ENCODE measurements at places on chromosomes 12 and 14.

- no peak for DNase-seq
These were observed 102.1 kb downstream of the MYRFL start for GRCh38 chr12:69927164-69927563.

- DNase-seq = no peak
These were observed 214.4 kb upstream of the DIO2 start for GRCh38 chr14:80425686-80426085.

GRCh38 chr12:70366581-70367257, 629 bp downstream of the KCNMB4 start:
- peak; percentile 60 for DNase-seq

DNA sequence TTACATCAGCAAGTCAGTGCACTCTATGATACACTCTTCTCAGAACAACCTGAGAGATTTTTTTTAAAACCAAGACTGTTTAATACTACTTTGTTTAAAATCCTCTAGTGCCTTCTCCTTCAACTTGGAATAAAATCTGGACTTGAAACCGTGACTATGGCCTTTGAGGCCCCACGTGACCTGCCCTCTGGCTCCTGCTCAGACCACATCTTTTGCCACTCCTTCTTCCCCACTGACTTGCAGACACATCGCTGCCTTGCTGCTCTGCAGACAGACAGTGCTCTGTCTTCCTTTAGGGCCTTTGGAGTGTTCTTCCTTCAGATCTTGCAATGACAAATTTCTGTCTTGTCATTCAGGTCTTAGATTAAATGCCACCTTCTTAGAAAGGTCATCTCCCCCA, 48.5 kb downstream of the TTC8 start:
- no peak for DNase-seq

- DNase-seq = no peak
These were observed 38.9 kb downstream of the KCNC2 start for GRCh38 chr12:75170640-75171185.

GRCh38 chr12:76195920-76196319, 111.4 kb upstream of the NAP1L1 start:
- no peak for DNase-seq

- no peak for DNase-seq
These were observed 90.9 kb downstream of the ACTN1 start for GRCh38 chr14:68888025-68888850.

GRCh38 chr12:130706885-130707570, 9.1 kb downstream of the RIMBP2 start:
- DNase-seq = no peak

DNA sequence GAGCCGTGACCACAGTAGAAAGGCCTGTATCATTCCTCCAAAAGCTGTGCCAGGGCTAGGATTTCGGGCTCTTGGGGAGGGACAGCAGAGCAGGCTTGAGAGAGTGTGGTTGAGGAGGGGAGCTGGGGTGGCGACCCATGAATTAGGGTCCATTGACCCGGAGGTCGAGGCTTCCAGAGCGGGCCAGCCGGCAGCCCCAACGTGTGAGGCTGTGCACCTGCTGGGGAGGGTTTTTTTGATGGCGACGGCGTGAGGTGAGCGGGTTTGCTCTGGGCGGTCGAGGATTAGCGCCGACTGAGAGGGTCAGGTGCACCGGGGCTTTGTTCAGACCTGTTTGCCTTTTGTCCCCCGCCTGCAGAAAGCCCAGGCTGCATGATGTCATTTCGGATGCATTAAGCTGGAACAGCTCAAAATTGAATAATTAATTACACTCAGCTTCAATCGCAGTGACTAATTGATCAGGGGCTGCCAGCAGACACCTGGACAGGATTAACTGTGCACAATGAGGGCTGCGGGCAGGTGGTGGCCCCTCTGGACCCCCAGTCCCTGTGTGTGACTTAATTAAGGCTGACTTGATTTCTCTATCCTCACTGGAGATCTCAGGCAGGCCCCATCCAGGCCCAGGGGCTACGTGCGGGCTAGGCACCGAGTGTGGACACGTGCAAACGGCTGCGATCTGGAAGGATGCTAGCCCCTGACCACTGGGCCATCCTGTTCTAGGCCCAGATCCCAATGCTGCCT, 42.1 kb upstream of the MEG3 start:
- no peak for DNase-seq

DNA sequence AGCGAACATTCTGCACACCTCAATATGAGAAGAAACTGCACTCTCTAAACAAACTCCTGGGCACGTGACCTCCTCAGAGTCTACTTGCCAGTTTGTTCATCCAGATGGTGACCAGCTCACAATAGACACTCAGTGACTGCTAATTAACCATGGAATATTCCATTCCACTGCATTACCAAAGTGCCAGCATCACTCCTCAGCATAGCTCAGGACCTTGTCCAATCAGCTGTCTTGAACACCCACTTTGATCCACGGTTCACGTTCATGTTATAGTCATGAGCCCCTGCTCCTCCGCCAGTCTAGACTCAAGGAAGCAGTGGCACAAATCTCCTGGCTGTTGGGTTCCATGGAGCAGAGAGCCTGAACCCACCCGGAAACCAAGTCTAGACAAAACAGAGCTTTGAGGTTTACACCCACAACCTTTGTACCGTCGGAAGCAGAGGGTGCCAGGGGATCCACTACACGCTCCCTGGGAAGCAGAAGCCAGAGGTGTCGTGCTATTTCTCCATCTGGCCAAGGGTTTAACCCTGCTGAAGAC, 285.3 kb downstream of the ZFP36L1 start:
- no peak for DNase-seq

DNA sequence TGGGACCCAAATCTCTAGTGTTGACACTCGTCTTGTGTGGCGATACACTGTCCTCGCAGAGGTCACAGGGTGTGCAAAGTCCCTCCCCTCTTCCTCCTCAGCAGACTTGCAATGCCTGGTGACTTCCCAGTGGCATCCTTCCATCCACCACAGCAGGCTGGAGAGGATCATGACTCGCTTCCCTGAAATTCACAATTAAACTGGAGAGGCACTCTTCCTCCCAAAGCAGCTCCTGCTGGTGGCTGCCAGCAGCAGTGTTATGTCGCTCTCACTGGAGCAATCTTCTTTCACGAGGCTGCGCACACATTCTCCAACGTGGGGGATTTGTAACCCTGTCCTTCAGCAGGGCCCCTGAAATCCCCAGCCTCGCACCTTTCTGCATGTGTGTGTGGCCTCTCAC, 145.2 kb upstream of the TMCC3 start:
- DNase-seq = no peak

DNA sequence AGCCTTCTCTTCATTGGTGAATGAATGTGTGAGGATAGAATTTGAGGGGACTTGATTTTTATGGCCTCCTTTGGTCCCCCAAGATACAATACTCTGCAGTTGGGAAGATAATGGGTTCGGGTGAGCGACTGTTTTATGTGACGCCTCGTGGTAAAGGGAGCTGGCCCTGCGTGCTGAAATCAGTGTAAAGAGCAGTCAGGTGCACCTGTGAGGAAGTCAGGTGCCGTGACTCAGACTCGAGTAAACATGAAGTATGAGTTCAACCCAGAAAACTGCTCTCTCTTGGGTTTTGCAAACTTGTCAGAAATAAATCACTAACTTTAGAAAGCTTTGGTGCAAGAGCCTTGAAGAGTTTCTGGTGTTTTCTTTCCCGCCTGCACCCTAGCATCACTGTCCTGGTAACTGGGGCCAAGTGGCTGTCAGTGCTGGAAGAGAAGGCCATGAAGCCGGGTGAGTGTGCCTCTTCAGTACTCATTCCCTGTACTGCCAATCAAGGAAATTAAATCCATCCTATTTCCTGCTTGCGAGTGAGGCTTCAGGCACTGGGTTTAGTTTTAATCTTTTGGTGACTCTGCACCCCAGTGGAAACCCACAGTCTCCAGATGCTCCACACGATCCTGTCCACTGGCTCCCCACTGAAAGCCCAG, 59.2 kb downstream of the AACS start:
- DNase-seq = no peak

DNA sequence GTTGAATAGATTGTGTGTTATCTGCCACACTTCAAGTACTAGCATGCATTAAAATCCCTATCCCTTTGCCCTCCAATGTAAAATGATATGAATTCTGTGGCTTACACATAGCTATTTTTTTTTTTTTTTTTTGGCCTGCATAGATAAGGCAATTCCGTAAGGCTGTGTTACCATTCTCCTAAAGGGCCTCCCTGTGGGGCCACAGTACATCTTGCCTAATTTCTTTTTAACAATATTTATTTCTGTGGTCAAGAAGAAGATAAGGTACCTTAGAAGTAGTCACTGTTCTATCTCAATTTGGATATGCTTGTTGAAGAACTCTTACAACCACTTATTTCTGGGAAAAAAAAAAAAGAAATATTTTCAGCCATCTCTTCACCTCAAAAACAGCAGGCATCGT, 19.8 kb downstream of the FLRT2 start:
- no peak for DNase-seq

DNA sequence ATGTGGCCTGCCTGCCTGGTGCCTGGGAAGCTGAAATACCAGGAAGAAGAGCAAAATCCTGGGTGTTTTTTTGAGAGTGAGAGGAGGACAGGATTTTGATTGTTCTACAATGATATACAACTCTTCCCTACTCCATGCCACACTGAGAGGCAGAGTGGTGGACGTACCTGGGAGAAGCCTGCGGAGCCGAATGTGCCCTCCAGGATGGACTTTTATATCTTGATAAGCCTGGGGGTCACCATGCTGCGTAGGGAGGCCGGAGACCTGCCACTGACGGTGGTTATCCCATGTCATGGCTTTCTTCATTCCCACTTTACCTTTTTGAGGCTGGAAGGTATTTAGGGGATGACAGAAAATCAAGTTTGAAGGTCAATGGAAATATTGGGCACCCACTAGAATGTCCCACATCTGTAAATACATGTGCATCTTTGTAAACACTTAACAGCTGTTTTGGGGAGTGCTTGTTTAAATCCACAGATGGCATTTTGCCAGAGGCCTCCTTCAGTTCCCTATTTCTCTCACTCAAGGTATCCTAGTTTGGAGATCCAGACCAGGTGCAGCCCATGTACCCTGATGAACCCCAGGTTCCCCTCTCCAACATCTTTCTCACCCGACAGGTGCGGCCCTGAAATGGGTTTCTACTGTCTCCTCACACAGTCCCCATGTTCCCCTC, 1.1 kb upstream of the GLT1D1 start:
- DNase-seq = no peak

- DNase-seq = no peak
These were observed 171.0 kb upstream of the HIF1A start for GRCh38 chr14:61524211-61524806.

DNA sequence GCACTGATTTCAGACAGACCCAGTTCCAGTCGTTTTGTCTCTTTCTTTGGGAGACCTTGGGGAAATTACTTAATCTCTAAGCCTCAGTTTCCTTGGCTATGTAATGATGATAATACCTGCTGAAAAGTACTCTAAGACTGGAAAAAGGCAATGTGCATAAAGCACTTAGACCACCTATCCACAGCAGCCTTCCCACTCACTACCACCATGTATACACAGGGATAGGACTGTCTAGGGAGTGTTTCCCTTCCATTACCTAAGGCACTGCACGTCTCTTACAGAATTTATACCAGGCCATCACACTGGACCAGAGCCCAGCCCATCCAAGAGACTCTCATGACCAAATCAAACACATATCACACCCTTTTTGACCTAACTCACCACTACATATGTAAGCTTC, 6.3 kb downstream of the RPS29 start:
- DNase-seq = no peak

DNA sequence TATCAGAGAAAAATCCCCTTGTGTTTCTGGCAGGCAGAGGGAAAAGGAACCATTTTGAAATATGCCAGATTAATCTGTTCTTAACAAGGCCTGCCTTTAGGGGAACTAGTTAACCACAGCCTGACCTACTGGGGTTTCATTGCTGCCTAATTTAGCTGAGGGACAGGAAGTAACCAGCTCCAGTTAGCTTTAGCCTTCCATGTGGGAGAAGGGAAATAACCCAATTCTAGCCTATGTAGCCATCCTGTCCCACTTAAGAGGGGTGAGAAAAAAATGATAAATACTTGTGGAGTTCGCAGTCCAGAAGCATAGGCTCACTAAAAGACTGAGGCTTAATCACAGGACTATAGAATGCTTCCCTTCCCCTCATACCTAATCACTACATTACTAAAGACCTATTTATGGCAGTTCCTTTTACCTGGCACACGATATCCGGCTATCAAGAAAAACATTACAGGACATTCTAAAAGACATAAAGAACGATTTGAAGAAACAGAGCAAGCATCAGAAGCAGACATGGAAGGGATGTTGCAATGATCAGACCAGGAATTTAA, 22.8 kb downstream of the COX8C start:
- DNase-seq = no peak

- DNase-seq = no peak
These were observed 753.6 kb downstream of the SLC16A7 start for GRCh38 chr12:60349232-60349978.

DNA sequence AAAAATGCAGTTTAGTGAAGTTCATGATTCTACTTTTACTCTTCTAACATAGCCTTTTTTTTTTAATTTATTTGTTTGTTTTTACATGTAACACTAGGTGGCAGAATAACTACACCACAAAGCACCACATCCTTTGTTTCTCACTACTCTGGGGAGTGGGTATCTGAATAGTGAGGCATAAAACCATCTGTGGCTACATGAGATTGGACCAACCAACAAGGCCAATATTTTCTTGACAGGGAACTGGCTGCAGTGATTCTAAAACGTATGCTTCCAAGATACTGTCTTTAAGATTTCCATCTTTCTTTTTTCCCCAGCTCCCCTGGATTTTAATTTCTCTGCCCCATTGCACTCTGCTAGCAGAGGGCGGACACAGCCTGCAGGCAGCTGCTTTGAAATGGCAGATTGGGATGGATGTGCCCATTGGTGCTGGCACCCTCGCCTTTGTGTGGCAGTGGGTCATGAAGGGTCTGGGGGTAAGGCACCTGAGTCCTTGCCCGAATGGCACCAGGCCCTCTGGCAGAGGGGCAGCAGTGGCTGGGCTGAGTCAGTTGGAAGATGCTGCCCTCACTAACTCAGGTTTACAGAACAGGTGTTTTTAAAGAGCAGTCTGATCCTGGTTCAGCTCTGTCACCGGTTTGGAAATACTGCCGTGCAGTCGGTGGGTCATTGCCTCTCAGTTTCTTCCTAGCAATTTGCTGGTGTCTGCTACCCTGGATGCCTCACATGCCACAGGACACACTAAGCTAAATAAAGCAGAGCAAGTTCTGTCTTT, 429.1 kb downstream of the RAD51B start:
- DNase-seq = no peak

DNA sequence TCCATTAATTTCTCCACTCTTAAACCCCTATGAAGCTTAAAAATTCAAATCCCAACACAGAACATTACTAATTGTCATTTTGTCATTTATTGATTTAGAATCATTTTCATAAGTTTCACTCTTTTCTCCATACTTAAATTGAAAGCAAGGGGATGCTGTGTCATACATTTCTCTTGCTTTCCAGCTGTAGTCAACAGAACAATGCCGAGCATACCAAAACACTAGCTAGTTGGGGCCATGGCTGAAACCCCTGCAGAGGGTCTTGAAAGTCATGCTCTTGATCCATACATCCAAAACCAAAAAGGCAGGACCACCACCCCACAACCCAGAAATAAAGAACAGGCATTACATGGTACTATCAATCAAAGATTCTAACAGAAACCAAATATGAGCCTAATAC, 9.0 kb downstream of the EXOC5 start:
- no peak for DNase-seq
